ENCODE measurements at places on chromosomes 5 and 9.

DNA sequence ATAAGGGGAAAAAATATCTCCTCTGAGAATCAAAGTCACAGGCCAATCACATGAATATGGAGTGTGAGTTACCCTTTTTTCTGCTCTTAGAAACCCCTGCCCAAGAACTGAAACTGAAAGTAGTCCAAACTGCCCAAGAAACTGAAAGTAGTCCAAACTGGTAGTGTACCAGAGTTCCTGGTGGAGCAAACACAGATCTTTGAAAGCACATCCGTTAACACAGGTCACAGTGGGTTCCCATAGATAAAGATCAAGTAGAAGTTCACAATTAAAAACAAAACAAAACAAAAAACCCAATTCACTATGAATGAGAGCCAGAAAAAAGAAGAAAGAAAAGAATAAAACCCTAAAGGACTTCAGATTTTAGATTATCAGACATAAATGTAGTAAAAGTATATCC is 332.4 kb upstream of the EFNA5 start:
- DNase-seq, result peak; percentile 47
- no peak overlapping the region for H3K27ac ChIP-seq
- H3K4me3 ChIP-seq, result no peak overlapping the region
- no peaks in the 10 kb centered on the region for H3K4me1 ChIP-seq
- H3K27me3 ChIP-seq, result no peaks in the 10 kb centered on the region
- H3K36me3 ChIP-seq, result no peaks in the 10 kb centered on the region

DNA sequence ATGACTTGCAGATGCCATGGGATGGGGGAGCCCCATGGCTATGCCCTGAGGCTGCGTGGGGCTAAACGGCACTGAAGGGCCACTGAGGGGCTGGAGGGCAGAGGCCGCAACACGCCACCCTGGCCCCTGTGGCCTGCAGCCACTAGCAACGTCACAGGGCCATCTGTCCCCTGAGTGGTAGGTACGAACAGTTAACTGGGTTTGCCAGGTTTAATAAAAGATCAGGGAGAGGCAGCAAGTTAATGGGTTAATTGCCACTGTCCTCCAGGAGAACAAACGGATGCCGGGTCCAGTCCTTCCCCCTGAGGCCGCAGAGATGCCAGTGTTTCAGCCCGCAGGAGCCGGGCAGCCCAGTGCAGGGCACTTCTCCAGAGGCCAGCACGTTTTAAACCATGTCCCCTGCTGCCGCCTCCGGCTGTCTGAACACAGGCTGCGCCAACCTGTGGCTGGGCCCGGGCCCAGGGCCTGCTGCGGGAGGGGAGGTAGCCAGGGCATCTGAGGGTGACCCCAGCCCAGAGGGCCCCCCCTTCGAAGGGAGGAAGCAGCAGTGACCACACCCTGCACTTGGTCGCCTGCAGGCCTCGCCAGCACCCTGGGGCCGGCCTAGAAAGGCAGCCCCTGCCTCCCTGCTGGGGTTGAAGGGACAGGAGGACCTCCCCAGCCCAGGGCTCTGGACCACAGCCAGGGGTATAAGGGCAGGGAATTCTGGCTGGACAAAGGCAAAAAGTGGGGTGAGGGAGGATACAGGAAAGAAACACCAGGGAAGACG is 227.3 kb downstream of the FANCC start:
- peak overlapping the region; percentile 92 for H3K27ac ChIP-seq
- DNase-seq, result no peak
- H3K27me3 ChIP-seq, result no peaks in the 10 kb centered on the region

- no peaks in the 10 kb centered on the region for H3K36me3 ChIP-seq
- no peak overlapping the region for H3K27ac ChIP-seq
- peak; percentile 24 for DNase-seq
- no peak overlapping the region for H3K4me3 ChIP-seq
Measured at GRCh38 chr5:179306191-179307012, 38.9 kb downstream of the ADAMTS2 start.

GRCh38 chr5:54087436-54087835 is 222.9 kb downstream of the ARL15 start:
- peaks cover 29% of the 10 kb centered on the region for H3K4me1 ChIP-seq
- H3K4me3 ChIP-seq, result peak overlapping the region; percentile 33
- no peaks in the 10 kb centered on the region for H3K27me3 ChIP-seq
- DNase-seq, result peak; percentile 93
- no peaks in the 10 kb centered on the region for H3K36me3 ChIP-seq
- peak overlapping the region; percentile 85 for H3K27ac ChIP-seq

GRCh38 chr5:16382047-16382446 is 83.6 kb downstream of the ZNF622 start:
- no peak for DNase-seq
- H3K27me3 ChIP-seq, result no peaks in the 10 kb centered on the region
- no peaks in the 10 kb centered on the region for H3K4me1 ChIP-seq
- no peak overlapping the region for H3K4me3 ChIP-seq
- H3K36me3 ChIP-seq, result no peaks in the 10 kb centered on the region

DNA sequence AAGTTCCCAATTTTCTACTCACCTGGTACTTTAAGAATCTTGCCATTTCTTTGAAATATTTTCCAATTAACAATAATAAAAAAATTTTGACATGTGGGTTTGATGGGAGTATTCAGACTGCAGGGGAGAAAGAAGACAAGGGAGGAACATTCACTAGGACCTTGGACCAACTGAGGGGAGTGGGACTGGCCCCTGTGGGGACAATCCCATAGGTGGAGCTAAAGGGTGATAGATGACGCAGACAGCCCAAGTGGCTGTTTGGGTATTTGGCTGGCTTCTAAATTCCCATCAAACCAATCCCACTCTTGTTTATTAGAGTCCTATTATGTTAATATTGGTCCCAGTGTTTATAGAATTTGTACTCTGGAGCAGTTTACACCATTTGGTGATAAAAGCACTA is 65.3 kb downstream of the KCNN2 start:
- no peak for DNase-seq
- H3K4me1 ChIP-seq, result no peaks in the 10 kb centered on the region

DNA sequence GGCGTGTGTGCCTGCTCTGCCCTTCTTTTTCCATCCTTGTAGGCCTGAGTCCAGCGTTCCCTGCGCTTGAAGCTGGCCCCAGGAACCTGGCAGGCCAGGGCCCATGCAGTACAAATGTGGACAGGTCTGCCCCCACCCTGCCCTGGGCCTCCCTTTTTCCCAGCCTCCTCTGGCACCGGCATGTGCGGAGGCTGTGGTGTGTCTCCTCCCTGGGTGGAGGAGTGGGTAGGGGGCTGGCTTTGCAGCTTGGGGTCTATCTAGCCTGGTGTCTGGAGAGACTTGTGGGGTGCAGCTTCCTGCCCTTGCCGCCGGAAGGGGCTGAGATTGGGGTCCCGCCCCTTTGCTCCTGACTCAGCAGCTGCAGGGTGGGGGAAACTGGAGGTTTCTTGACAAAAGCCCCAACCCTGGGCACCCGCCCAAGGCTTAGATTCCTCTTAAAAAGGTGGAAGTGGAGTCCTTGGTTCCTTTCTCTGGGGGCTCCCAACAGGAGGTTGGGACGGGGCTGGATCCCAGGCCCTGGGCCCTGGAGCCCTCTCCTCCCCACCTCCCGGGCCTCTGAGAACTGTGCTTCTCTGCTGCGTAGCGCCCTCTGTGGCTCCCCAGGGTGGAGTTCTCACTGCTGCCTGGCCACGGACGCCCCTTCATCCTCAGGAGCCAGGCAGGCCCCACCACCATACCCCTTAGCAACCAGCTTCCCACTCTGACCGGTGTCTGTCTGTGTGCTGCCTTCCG is 18.0 kb downstream of the RXRA start:
- no peaks in the 10 kb centered on the region for H3K27me3 ChIP-seq
- no peak overlapping the region for H3K4me3 ChIP-seq
- peak overlapping the region; percentile 19 for H3K27ac ChIP-seq

DNA sequence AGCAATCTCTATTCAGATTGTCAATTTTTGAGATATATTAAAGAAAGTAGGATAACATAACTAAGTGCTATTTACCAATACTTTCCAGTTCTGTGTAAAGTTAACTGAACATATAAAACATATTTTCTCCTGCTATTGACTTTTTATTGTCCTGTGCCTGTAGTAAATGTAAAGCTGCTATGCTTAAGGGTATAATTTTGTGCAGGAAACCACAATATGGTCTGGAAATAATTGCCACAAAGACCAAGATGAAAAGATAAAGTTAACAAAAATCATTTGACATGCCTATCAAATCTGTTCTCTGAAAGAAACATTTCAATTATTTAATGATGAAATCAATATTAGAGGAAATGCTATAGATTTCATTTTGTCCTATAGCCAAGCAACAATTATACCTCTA is 121.3 kb downstream of the FGF10 start:
- no peaks in the 10 kb centered on the region for H3K27me3 ChIP-seq
- no peaks in the 10 kb centered on the region for H3K4me1 ChIP-seq
- no peak for DNase-seq
- no peak overlapping the region for H3K27ac ChIP-seq
- H3K36me3 ChIP-seq, result no peaks in the 10 kb centered on the region

DNA sequence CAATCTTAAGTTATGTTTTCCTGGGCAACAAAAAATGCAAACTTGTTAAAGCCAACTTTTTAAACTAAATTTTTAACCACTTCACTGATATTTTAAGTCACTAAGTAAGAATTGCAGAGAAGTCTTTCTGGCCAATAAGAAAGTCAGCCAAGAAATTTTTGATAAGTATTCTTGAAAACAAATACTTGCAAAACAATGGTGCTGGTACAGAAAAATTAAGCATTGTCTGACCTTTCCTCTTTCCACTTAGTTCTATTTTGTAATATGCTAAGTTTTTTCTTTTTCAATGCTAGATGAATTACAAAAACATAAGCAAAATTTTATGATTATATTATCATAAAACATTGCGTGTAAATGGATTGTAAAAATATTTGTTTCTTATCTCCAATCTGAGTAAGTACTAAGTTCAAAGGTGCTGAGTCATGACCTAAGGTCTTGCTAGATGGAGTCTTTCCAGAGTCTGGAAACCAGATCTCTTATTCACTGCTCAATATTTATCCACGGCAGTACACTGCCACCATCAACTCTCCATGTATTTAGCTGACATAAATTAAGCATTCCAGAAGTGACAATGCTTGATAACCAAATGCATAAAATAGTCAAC is 139.7 kb downstream of the MEF2C start:
- no peak overlapping the region for H3K27ac ChIP-seq
- peaks cover 2% of the 10 kb centered on the region for H3K36me3 ChIP-seq
- H3K27me3 ChIP-seq, result no peaks in the 10 kb centered on the region
- no peak overlapping the region for H3K4me3 ChIP-seq
- DNase-seq, result no peak

DNA sequence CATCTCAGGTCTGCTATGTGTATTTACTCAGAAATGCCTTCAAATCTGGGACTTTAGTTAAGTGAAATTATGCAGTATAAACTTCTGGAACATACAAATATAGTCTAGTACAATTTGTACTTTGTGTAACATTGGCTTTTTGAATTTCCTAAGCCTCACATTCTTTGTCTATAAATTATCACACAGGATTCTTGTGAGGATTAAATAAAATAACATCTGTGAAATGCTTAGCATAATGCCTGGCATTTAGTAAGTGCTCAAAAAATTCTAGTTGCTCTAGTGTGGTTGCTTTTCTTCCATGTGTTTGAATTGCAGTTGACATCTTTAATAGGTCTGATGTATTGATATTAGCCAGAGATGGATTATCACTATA is 2.6 kb downstream of the HMMR start:
- no peaks in the 10 kb centered on the region for H3K27me3 ChIP-seq
- H3K4me3 ChIP-seq, result no peak overlapping the region
- DNase-seq, result no peak
- H3K36me3 ChIP-seq, result no peaks in the 10 kb centered on the region
- H3K27ac ChIP-seq, result no peak overlapping the region

- H3K4me3 ChIP-seq, result no peak overlapping the region
- peaks cover 65% of the 10 kb centered on the region for H3K4me1 ChIP-seq
- no peaks in the 10 kb centered on the region for H3K27me3 ChIP-seq
- no peak for DNase-seq
Measured at GRCh38 chr5:78589923-78590322, 58.6 kb downstream of the LHFPL2 start.

DNA sequence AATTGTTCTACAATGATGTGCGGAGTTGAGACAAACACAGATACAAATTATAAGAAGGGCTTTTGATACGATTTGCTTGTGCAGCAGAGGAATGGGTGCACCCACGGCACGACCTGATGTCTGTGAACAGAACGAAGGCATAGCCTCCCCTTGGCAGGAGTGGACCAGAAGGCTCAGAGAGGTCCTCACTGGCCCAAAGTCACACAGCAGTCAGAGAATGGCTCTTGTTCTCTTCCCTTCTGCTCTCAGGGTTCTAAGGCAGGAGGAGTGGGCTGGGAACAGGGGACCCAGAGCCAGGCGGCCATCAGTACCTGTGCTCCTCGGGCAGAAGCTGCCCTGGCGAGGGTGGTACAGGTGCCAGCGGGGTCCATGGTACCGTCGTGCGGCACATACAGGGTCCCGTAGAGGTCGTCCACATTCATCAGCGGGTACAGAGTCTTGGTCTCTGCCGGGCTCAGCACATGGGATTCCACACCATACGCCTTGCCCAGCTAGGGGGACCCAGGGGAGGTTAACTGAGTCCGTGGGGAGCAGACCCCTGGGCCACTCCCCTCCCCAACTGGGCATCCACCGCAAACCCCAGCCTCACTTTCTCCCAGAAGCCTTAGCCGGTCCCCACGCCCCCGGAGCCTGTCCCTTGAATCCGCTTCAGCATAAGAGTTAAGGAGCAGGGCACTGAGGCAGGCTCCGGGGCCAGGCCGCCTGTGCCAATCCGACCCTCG is 7.0 kb downstream of the SARDH start:
- H3K4me1 ChIP-seq, result no peaks in the 10 kb centered on the region
- H3K36me3 ChIP-seq, result no peaks in the 10 kb centered on the region
- H3K27me3 ChIP-seq, result peaks cover 8% of the 10 kb centered on the region
- H3K4me3 ChIP-seq, result no peak overlapping the region

- H3K4me1 ChIP-seq, result peaks cover 27% of the 10 kb centered on the region
- H3K27ac ChIP-seq, result peak within 1 kb of the TSS; percentile 72
- DNase-seq, result peak; percentile 81
- no peaks in the 10 kb centered on the region for H3K27me3 ChIP-seq
Measured at GRCh38 chr9:127450830-127451607, at the start of the genes LRSAM1 and RPL12. LRSAM1 (plus strand) TSS chr9:127451510; CDS start chr9:127454528, 3,018 bp downstream. RPL12 (minus strand) TSS chr9:127451406; CDS start chr9:127451317, 89 bp downstream.
